KG1 (cell line): ENCODE measurements at places on chromosomes 2 and 18.
A peak's percentile ranks its signal among the peaks of the same experiment; 100 is the strongest.

DNA sequence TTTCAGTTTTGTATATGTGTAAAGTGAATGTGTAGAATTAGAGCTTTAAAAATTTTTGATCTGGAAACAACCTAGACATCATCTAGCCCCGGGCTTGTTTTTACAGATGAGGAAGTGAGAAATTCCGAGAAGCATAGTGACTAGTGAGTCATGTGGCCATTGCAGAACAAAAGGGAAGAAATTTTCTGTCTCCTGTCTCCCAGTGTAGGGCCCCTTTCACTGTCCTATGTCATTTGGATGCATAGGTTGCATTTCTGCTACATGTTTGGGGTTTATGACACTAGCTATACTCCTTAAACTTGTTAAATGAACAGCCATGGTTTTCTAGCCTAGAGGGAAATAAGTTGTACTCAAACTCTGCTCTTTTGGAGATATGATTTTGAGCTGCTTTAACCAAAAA is 84.6 kb downstream of the PLCL1 start:
- DNase-seq = peak; percentile 27

- DNase-seq = no peak
Measured at GRCh38 chr2:145108361-145108778, 588.5 kb upstream of the ZEB2 start.

GRCh38 chr2:11411768-11412448 is 54.1 kb downstream of the E2F6 start:
- no peak for DNase-seq

DNA sequence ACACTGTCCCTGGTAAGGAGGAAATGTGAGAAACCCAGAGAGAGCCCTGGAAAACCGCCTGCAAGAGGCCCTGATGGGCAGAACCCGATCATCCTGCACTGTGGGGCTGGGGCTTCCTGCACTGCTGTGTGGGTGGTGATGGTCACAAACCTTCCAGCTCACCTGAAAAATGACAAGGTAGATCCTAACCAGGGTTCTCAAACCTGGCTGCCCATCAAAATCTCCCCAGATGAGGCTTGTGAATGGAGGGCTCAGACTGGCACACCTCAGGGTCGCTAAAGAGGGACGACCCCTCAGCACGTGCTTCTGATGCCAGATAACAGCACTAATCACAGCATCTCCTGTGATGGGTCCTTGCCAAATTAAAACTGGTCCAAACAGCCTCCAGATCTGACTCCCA is 74.7 kb downstream of the GYPC start:
- no peak for DNase-seq

GRCh38 chr2:28638102-28638501 is 113.5 kb upstream of the PPP1CB start:
- DNase-seq = no peak

- no peak for DNase-seq
Measured at GRCh38 chr2:58862244-58862643, 621.1 kb upstream of the FANCL start.
